ENCODE measurements at places on chromosomes 7 and 10.

GRCh38 chr7:4207011-4207410 lies 475.1 kb upstream of the FOXK1 start:
- DNase-seq: no peak

- DNase-seq: no peak
Measured at GRCh38 chr7:41916450-41916927, 213.6 kb upstream of the INHBA start.

GRCh38 chr10:129184196-129184595 lies 282.8 kb upstream of the MGMT start:
- no peak for DNase-seq

GRCh38 chr10:28054228-28054860 lies 55.5 kb upstream of the ODAD2 start:
- no peak for DNase-seq

- DNase-seq: no peak
Measured at GRCh38 chr7:96181174-96181573, 140.7 kb downstream of the SLC25A13 start.

DNA sequence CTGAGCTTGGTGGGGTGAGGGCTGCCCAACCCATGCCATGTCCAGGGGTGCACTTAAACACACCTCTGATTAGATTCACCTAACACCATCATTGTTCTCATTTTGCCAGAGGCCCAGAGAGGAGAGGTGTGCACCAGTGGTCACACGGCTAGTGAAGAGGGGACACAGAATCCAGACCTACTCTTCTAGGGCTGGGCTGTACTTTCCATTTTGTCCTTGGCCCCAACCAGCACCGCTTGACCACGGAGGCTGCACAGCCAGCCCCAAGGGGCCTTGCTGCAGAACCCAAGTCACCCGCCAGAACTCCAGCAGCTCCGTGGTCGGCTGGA lies 246 bp upstream of the WDFY4 start:
- no peak for DNase-seq

GRCh38 chr10:96416643-96417042 lies 57.8 kb upstream of the OPALIN start:
- no peak for DNase-seq

GRCh38 chr7:121366852-121367431 lies 29.2 kb downstream of the FAM3C start:
- peak; percentile 22 for DNase-seq

- no peak for DNase-seq
Measured at GRCh38 chr7:37497576-37497975, 48.9 kb upstream of the ELMO1 start.

DNA sequence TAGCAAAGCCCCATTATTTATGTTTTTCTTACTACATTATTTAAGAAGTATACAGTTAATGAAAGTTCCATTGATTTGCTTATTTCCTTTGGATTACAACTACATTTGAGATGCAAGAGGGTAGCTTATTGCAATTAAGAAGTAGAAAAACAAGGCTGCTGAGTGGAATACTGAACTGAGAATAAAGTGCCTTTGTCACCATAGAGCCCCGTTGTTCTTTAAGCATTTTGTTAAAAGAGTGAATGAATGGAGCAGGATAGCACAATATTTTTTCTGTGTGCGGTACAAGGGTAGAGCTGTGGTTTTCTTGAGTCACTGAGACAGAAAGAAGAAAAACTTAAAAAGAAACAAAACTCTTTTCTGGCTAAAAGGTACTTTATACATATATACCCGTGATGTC lies 45.6 kb downstream of the ZNF277 start:
- DNase-seq: no peak

DNA sequence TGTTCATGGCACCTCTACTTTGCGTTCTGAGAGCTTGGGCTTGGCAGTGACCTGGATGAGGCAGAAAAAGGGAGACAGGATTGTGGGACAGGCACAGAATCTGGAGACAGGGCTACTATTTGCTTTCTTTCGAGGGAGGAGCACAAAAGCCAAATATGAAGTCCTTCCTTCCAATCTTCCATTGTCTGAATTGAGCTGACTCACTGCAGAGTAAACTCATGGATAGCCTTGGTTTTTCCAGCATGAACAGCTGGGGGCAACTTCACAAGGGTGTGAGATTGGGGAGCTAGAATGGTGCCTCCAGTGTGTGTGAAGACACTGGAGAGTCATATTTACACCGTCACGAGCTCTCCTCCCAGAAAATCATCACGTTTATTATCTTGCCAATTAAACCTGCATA lies 55.6 kb upstream of the NRP1 start:
- DNase-seq: no peak

DNA sequence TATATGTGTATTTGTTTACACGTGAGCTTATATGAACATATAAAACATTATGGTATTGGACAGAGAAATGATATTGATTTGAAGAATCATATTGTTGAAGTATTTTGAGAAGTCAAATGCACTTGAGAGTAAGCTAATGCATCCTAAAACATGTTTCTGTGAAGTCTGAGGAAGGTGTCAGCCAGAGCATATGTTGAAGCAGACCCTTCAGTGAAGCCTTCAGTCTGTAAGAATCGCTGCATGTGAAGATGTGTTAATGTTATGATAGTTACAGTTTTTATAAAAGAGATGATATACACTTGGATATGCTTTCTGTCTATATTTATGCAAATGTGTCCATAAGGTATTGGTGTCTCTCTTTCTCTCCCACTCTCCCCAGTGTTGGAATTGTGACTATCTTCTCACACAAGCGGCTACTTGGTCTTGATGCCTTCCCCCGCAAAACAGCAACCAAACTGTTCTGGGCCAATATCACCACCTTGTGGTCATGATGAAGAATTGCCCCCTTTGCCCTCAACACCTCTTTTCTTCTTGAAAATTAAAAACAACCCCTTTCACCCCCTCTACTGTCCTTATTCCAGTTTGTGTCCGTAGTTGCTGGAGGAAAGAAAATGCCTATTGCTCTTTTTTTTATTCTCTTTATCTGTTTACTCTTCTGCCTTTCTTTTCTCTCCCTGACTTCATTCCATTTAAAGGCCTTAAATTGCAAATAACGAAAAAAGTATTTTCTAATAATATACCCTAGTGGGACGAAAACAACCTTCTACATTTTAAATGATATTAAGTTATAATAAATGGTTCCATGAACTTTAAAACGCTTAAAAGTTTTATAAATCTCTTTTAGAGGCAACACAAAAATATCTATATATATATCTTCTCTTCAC lies 64.9 kb downstream of the IKZF1 start:
- peak; percentile 89 for DNase-seq

DNA sequence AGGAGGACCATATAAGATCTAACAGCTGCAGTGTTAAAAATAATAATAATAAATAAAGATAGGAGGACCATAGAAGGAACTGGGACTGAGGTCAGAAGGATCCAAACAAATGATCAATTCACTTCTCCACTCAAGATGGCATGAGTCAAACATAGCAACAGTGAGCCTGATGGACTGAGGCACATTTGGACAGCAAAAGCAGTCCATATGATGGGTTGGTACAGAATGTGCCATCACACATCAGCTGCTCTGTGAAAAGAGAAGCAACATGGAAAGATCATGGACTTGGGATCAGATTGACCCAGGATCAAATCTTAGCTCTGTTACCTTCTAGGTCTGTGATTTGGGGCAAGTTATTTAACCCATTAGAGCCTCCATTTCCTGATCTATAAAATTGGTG lies 188.9 kb upstream of the KMT2E start:
- DNase-seq: no peak

DNA sequence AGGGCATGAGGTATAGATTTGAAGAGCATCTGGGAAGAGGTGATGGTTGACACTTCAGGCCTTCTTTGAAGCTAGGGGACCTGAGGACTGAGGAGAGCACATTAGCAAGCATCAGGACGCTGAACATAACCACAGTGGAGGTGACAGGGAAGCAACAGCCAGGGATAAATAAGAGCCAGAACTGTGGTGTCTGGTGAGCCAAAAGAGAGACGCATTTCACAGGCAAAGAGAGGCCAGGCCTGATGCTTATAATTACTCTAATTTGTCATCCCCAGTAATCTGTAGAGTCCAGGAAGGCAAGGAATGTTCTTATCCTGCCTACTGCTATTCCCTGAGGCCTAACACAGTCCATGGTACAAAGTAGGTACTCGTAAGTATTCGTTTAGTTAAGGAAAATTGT lies 10.4 kb upstream of the FAS start:
- DNase-seq: no peak

GRCh38 chr10:3147117-3147820 lies 25.3 kb downstream of the PITRM1 start:
- DNase-seq: no peak

Measured in hematopoietic multipotent progenitor cell treated with erythropoietin and hydrocortisone succinate and interleukin-3 and kit ligand, for 15 days (in vitro differentiated cells).